ENCODE measurements at places on chromosomes 7 and 10.
A peak's percentile ranks its signal among the peaks of the same experiment; 100 is the strongest.

- DNase-seq = no peak
Measured at GRCh38 chr10:112365014-112365432, 8.9 kb upstream of the ACSL5 start.

- no peak for DNase-seq
Measured at GRCh38 chr10:59649606-59650346, 59.9 kb downstream of the SLC16A9 start.

DNA sequence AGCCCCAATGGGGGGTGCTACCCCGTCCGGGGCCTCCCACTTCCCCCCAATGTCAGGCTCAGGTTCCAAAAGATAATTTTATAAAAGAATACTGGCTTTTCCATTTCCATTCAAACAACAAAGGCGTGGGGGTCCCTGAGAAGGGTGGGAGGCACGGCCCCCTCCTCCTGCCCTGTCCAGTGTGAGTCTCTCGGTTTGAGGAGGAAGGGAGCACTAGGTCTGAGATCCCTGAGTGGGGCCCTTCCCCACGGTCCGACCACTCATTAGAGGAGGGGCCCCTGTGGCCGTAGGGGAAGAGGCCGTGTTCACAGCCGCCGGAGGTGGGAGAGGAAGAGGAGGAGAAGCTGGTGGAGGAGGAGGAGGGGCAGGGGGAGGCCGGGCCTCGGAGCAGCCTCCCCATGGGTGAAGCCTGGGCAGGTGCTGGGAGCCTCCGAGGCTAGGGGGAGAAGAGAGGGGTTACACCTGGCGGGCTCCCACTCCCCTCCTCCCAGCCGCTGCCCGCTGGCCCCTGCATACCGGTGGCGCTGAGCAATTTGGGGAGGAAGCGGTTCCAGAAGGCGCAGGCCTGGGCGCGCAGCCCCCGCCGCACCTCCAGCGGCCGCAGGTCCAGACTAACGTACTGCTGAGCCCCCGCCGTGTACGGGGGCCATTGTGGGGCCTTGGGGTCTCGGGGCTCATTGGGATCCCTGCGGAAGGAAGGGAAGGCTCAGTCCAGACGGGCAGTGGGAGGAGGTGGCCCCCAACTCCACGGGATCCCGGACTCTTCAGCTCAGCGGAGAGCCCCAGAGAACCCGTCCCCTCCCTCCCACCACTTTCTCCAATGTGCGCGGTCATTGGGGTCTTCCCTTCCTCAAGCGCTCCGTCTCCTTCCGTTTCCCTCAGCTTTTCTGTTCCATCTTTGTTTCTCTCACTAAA, 1.4 kb upstream of the UFSP1 start:
- peak; percentile 63 for DNase-seq

DNA sequence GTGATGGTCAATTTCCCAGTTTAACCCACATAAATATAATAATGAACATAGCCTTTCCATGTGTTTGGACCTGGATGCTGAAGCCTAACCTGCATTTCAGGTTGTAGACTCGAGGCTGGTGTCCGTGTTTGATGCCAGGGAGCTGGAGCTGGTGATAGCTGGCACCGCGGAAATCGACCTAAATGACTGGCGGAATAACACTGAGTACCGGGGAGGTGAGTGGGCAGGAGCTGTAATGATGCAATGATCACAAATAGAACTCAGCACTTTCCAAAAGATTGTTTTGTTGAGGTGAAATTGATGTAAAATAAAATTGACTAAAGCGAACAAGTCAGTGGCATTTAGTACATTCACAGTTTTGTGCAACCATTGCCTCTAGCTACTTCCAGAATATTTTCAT, 30.8 kb upstream of the STK17A start:
- no peak for DNase-seq

- no peak for DNase-seq
Measured at GRCh38 chr7:121151774-121152221, 163.3 kb downstream of the CPED1 start.

DNA sequence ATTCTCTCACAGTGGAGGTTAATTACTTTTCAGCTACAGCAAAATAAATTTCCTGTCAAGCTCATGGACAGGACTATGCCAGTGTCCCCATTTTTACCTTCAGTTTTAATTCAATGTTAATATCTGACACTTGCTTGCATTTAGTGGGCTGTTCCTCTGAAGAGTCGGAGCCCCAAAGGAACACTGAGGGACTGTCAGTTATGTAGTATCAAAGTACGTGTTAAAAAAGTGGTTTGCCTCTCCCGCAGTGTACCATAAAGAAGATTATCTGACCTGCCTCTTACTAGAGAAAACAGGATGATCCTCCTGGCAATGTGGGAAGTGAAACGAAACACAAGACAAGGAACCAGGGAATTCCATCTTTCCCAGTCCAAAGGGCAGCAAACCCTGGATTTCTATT, 1010.9 kb upstream of the PHF14 start:
- no peak for DNase-seq

DNA sequence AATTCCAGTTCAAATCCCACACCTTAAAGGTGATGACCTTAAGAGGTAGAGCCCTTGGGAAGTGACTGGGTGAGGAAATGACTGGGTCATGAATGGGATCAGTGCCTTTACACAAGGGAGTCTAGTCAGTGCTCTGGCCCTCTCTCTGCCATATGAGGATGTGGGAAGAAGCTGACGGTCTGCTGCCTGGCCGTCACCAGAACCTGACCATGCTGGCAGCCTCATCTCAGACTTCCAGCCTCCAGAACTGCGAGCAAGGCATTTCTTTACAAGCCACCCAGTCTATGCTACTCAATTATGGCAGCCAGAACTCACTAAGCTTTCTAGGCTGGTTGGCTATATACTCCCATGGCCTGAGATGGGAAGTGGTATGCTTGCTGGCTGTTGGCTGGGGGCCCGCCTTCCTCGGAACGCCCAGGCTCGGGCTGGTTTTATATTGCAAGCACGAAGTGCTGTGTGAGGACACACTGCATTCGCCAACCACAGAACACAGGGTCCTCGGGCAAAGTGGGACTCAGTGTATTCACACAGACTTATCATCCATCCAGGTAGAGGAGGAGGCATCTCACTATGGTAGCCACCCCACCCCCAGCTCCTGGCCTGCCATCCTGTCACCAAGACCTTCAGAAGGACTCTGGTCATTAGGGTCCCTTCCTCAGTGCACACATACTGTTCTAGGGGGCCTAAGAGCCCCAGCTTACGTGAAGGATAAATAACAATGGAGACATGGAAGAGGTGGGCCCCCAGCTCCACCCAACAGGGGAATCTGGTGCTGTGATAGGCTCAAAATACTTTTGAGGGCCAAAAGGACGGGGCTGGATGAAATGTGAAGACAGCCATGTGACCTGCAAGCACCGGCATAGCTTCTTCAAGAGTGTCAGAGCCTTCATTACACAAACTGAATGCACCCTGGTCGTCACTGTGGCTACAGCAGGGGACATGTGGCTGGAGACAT, 49.0 kb downstream of the ZRANB1 start:
- DNase-seq = no peak

DNA sequence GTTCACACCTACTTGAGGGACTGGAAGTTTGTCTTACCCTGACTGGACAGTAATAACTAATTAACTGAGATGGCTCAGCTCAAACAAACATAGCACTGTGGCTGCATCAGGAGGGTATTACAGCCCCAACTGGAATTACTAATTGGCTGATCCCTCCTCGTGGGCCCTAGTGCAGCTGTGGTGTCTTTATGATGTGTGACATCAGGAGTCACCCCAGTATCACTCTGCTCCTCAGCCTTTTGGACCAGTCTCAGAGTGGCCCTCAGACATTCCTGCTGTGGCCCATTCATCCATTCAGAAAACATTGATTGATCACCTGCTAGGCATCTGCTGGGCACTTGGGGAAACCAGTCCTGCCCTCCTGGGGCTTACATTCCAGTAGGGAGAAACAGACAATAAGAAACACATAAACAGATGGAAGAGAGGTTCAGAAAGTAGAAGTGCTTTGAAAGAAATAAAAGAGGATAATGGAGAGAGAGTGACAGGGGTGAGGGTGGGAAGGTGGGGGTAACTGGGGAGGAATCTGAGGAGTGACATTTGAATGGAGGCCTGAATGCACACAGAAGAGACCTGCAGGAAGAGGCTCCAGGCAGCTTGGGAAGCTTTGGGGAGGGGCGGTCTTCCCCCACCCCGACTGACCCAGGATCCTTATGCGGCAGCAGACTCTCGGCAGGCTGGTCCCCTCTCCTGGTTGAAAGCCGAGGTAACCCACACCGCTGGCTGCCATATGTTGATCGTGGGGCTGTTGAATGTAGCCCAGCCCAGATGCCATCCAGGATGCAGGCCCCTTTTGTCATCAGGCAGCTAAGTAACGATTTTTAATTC, 113.1 kb downstream of the C10orf105 start:
- DNase-seq = no peak

DNA sequence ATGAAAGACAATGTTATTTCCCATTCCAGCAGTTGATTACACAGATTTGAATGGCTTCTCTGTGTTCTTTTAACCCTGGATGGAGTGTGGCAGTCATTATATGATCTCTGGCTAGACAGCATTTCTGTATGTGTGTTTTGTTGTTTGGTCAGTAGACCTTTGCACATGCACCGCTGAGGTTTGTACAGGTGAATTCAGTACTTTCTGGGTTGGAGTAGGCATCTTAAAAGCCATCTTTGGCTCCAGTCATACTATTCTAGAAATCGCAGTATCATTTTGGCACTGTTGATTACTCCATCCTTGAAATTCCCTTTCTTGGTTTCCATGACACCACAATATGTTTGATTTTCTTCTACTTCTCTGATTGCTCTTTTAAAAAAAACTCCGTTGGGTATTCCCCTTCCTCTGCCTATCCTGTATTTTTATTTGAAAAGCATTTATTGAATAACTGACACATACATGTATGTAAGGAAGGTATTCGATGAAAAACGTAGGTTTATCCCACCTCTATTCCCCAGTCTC, 29.9 kb downstream of the TAS2R41 start:
- DNase-seq = no peak

GRCh38 chr7:97006055-97006815, 882 bp downstream of the DLX6 start:
- peak; percentile 82 for DNase-seq

- DNase-seq = no peak
Measured at GRCh38 chr10:88116971-88117626, 253.7 kb downstream of the PTEN start.

- no peak for DNase-seq
Measured at GRCh38 chr10:107443326-107443725, 278.8 kb upstream of the SORCS1 start.

DNA sequence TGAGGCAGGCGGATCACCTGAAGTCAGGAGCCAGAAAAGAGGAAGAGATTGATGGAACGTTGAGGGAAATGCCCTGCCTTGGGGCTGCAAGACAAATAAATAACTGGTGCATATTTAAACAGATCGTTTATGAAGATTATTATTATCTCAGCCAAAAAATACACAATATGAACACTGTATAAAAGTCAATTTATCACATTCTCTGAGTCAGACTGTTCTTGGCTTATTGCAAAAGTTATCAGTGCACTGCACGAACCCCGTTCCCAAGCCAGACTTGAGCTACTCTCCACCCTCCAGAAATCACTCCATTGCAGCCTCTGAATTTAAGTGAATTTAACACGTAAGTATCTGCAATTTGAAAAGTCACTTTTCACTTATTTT, 1.6 kb downstream of the DNMBP start:
- DNase-seq = no peak

DNA sequence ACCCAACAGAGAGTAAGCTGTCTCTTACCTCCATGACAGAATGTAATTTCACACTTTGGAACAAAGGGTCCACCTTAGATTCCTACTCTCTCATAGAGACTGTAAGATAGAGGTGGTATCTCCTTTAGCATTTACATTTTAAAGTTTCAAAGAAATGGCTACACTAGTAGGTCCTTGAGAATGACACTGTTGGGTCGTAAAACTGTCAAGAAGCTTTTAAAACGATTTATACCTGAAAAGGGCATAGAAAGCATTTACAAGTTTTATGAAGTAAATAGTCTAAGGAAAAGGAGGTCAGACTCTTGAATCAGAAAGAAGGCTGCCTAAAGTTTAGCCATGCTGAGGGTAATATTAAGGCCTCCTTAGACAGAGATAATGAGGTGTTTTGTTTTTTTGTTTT, 1212.4 kb upstream of the PHF14 start:
- no peak for DNase-seq

- no peak for DNase-seq
Measured at GRCh38 chr10:43891241-43891640, 242.6 kb upstream of the ZNF32 start.

DNA sequence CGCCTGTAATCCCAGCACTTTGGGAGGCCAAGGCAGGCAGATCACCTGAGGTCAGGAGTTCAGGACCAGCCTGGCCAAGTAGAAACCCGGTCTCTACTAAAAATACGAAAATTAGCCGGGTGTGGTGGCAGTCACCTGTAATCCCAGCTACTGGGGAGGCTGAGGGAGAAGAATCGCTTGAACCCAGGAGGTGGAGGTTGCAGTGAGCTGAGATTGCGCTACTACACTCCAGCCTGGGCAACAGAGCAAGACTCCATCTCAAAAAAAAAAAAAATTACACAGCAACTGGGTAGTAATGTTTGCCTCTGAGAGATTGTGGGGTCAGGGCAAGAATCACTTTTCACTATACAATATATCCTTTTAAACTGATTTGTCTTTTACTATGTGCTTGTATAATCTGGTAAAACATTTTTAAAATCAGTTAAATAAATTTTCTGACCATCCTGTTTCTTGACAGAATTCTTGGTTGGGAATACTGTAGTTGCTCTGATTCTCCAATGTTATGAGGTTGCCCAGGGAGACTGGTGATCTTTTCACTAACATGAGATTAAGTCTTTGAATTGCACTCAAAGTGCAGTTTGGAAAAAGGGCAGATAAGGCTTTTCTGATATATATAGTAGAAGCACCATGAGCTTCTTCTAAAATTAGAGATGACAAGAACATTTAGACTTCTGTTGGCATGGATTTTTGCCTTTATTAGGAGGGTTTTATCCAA, 1.5 kb downstream of the ENTPD7 start:
- DNase-seq = no peak

DNA sequence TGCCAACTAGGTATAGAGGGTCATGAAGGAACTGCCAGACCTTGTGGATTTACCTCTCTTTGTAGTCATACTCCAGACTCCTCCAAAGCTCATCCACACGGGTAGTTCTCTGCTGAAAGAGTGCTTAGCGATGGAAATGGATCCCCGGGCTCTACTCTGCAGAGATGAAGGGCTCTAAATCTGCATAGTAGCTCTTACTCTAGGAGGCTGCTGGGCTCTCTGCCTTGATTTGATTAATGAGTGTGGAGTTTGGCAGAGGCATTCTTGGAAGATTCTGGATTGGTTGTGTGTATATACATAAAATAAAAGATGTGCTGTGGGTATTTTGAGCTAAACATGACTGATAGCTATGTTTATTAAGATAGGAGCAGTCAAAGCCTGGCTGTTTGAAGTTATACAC, 21.3 kb upstream of the CPXM2 start:
- DNase-seq = no peak

DNA sequence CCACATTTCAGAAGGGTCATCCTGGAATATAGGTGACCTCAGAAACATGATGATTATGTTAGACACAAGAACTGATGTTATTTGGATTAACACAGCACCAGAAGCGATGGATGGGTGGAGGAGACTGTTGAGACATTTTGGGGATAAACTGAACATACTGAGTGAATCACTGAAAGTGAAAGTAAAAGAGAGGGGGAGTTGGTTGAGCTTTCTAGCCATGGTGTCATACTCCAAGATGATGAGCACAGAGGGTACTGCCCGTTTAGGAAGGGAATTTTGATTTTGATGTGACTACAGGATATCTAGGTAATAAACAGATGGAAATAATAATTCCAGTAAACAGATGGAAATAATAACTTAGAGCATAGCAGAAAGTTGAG, 248.0 kb upstream of the NPY start:
- DNase-seq = no peak
